ENCODE measurements at places on chromosomes 5 and 9.

GRCh38 chr5:151213803-151214613, 9.9 kb downstream of the CCDC69 start:
- DNase-seq: no peak

GRCh38 chr9:2962471-2963172, 118.7 kb upstream of the PUM3 start:
- DNase-seq: no peak

GRCh38 chr5:95583992-95584391, 29.1 kb downstream of the ARSK start:
- DNase-seq: no peak

- DNase-seq: peak; percentile 73
Observed at GRCh38 chr5:157651623-157652376, 438 bp downstream of the SOX30 start.

DNA sequence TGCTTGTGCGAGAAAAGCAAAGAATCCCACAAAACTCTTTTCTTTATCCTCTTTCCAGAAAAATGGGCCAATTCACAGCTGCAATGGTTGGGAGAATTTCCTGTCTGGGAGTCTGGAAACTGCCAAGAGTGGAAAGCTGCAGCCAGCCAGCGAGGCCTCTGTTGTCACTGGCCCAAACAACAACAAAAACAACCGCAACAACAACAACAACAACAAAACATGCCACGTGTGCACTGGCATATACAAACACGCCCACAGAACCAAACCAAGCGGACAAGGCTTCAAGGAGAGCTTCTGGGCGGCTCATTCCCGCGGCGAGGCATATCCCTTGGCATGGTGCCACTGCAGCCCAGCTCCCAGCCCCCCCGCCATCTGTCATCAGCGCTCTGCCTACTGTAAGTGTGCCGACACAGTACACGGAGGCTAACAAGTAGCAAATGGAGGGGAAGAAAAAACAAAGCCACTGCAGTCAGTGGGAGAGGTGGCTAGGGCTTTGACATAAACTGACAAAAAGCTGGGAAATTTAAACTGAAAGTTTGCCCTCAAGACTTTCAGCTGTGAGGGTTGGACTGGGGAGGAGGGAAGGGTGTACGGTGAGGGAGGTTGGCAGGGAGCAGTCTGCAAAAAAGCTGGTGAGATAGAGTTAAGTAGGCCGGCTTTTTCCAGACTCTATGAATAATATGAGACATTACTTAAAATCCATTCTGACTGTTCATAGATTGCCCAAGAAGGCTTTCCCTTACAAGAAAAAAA, 165.0 kb upstream of the ZNF462 start:
- peak; percentile 29 for DNase-seq

DNA sequence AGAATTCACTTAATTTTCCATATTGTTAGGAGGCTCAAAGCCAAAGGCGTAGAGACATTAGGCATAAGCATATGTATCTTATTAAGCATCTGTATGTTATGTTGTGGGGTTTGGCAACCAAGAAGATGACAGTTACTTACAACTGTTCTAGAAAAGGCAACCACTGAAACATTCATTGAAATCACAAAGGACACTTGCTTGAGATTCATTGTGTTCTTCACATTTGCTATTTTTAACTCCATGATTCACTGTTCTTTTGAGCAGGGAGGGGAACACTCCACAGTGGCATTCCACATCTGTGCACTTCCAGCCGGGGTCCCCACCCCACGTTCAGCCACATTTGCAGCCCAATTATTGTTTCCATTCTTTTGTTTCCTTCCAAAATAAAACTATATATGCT, 107.1 kb downstream of the PALM2AKAP2 start:
- DNase-seq: no peak

DNA sequence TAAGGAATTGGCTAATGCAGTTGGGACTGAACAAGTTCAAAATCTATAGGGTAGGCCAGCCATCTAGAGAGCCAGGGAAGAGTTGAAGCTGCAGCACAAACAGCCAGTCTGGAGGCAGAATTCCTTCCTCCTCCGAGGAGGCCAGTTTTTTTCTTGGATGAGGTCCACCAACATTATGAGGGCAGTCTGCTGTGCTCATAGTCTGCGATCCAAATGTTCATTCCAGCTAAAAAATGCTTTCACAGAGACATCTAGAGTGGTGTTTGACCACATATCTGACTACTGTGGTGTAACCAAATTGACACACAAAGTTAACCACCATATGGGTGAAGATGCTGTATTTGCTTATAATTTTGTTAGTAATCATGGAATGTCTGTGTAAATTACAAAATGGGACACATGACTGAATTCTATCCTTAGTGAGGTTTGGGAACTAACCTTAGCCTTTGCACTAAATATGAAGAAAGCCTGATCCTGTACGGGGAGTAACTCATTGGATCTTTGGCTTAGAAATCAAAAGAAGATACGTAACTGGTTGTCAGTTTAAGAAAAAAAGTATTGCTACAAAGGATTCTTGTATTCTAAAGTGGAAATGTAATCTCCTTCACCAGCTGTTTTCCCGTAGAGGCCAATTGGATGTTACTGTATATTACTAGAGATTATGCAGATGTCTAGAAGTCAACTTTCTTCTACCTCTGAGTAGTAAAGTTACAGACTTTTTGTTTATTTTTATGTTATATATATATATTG, 70.6 kb downstream of the SPIN1 start:
- no peak for DNase-seq

DNA sequence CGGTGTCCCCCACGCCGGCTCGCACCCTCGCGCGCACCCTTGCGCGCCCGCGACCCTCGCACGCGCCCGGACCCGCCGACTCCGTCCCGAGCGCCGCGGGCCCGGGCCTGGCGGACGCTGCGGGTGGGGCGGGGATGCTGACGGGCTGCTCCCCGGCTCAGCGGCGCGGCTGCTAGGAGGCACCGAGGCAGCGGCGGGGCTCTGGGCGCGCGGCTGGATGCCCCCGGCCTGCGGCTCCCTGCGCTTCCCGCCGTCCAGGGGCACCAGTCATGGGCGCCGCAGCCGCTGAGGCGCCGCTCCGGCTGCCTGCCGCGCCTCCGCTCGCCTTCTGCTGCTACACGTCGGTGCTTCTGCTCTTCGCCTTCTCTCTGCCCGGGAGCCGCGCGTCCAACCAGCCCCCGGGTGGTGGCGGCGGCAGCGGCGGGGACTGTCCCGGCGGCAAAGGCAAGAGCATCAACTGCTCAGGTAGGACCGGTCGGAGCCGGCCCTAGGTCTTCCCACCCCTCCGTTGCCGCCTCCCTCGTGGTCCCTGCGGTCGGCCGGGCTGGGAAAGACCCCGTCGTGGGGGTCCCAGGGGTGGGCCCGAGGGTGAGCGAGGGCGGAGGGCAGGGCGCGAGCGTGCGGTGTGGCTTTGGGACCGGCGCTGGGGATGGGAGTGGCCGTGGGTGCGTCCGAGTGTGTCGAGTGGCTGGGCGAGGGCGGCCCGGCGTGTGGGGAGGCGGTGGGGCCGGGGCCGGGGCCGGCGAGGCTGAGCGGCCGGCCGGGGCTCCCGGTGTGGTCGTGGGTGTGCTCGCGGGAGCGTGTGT, 530 bp downstream of the TMEFF1 start:
- peak; percentile 70 for DNase-seq

GRCh38 chr5:10467281-10468198, 25.9 kb downstream of the ROPN1L start:
- DNase-seq: no peak

DNA sequence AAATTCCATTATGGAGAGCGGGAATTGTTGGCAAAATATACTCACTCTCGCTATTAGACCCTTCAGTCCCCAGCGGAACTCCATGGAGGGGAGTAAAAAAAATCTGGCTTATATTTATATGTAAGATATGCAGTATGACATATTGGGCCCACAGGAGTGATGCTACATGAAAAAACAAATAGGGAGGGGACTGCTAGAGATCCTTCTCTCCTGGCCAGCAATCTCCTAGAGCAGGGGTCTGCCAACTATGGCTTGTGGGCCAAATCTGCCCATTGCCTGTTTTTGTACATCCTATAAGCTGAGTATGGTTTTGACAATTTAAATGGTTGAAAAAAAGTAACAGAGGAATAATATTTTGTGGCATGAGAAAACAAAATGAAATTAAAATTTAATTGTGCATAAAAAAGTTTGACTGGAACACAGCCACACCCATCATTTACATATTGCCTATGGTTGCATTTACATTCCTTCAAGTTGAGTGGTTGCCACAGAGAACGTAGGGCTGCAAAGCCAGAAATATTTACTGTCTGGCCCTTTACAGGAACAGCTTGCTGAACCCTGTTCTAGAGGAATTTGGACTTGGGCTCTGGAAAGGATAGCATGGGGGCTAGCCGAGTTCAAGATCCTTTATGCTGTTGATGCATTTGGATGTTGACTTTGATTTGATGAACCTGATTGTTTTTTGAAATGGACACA, 197.3 kb upstream of the CLINT1 start:
- no peak for DNase-seq

GRCh38 chr9:134663084-134663483, 21.5 kb downstream of the COL5A1 start:
- no peak for DNase-seq

- DNase-seq: no peak
Observed at GRCh38 chr5:179131886-179132585, 71.9 kb downstream of the ZNF354C start.

GRCh38 chr5:151239237-151239861, 13.6 kb upstream of the GM2A start:
- peak; percentile 82 for DNase-seq

DNA sequence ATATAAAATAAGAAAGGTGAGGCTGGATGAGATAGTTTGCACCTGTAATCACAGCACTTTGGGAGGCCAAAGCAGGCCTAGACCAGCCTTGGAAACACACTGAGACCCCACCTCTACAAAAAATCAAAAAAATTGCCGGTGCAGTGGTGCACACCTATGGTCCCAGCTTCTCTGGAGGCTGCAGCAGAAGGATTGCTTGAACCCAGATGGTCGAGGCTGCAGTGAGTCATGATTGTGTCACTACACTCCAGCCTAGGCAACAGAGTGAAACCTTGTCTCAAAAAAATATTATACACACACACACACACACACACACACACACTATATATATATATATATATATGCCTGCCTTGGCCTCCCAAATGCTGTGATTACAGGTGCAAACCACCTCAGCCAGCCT, 1.3 kb downstream of the SLC35D2 start:
- no peak for DNase-seq

Data from glutamatergic neuron (in vitro differentiated cells).